ENCODE measurements at places on chromosomes 7 and 10.

DNA sequence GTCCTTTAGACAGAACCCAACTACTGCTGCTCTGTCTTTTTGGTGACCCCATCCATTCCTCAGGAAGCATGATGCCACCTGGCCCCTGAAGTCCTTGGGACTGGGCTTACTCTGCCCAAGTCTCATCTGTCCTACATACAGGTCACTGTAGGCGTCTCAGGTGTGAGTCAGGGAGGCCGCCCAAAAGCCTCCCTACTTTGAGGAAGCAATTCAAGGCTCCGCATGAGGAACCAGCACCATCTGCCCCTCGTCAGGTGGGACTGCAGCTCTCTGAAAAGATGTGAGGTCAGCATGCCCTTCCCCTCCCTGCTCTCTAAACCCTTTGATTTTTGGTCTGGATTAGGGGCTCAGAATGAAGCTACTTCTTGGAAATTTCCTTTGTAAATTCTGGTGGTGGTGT lies 354.8 kb downstream of the CXCL12 start:
- no peak for DNase-seq

DNA sequence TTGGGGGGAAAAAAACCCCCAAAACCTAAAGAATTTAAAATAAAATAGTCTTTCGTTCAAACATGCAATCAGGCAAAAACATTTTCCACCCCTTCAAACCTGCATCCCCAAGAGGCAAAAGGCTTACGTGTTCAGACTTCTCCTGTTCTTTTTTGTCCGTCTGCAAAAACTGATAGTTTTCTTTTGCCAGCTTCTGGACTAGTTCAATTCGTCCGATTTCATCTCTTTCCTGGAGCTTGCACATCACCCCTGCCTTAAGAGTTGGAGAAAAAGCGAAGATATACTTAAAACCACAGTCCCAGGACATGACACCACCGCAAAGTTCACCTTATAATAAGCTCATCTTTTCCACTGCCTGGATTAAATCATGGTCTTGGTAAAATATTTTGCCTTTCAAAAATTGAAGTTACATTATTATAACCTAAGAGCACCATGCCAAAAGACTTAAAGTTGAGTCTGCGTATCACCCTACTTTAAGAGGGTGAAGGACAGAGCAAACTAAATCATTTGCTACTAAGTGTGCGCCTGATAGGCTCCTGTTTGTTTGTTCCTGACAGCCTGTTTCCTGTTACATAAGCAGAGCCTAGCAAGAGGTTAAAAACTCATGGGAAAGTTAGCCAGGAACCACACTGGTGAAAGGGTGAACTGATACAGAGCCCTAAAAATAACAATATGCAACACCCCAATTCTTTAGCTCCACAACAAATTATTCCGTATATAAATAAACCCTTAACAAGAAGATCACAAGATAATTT lies 137.0 kb downstream of the RAPGEF5 start:
- DNase-seq: no peak

DNA sequence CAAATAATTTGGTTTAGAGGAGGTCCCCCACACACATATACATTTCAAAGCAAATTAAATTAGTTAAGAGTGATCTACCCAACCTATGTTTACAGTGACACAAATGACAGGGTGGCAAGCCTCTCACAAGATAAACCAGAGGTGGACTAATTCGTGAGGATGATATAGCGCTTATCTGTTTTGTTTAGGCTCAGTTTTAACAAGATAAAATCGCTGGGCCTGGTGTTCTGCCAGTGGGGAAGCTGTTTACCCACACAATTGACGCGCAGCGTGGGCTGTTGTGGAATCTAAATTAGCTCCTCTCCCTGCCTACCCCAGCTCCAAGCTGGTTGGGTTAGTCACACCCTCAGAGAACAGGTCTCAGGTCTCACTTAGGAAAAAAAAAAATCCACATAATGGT lies 16.7 kb upstream of the PLXNA4 start:
- no peak for DNase-seq

DNA sequence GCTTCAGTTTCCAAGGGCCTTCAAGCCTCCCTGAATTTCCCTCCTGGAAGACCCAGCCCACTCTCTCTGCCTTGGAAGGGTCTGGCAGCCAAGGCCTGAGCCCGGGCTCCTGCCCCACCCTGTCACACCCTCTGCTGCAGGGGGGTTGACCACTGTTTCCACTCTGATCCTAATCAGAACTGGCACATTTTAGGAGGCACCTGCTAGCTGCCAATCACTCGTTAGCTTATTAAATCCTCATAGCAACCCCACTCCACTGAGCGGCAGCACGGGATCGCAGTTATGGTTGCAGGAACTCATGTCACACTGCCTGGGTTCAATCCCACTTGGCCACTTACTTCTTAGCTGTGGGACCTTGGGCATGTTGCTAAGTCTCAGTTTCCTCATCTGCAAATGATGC lies 12.9 kb downstream of the HSPB1 start:
- no peak for DNase-seq

- DNase-seq: no peak
Observed at GRCh38 chr10:3757250-3757637, 27.8 kb downstream of the KLF6 start.

GRCh38 chr10:133312769-133313145 lies 4.0 kb downstream of the ZNF511 start:
- no peak for DNase-seq

Measured in stimulated activated naive B cell treated with anti-CD40 and anti-IgM and Interleukin-4, amounts not matched to agents 10 μg/mL and 1 μg/mL and 100 μg/mL, for 72 hours (primary cell).